ENCODE measurements at places on chromosomes 5 and 9. TPM values are rescaled to one million over a fixed set of nuclear protein-coding genes. Genes with fewer than 3 reads are reported as not detected.

ZNF883 gene
- not detected for total RNA-seq

DNA sequence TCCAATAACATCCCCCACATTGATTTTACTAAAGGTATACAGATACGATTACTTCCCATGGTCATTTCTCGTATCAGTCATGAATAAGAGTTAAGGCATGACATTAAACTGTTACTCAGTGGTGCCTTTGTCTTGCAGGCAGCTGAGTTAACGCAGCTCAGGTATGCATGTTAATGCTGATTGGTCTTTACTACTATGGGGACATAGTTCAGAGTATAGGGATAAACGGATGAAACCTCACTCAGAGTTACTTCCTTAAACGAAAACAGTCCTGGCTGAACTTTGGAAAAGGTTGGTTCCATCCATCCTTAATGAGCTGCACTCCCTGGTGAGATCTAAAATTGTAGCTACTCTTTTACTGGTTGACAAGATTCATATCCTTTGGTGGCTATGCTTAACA, 87.0 kb downstream of the ACTL7B start:
- H3K36me3 ChIP-seq = no peaks in the 10 kb centered on the region
- no peak overlapping the region for H3K4me3 ChIP-seq
- no peak for DNase-seq
- no peak overlapping the region for H3K27ac ChIP-seq

- no peak for DNase-seq
- no peaks in the 10 kb centered on the region for H3K36me3 ChIP-seq
- no peak overlapping the region for H3K27ac ChIP-seq
- no peak overlapping the region for H3K4me3 ChIP-seq
- no peaks in the 10 kb centered on the region for H3K27me3 ChIP-seq
These were observed 97.1 kb upstream of the PRSS3 start for GRCh38 chr9:33698267-33698666.

GRCh38 chr9:87112656-87113055, 165.3 kb upstream of the GAS1 start:
- H3K27me3 ChIP-seq = no peaks in the 10 kb centered on the region
- DNase-seq = no peak
- no peaks in the 10 kb centered on the region for H3K4me1 ChIP-seq
- no peak overlapping the region for H3K27ac ChIP-seq
- no peaks in the 10 kb centered on the region for H3K36me3 ChIP-seq
- H3K4me3 ChIP-seq = no peak overlapping the region

DNA sequence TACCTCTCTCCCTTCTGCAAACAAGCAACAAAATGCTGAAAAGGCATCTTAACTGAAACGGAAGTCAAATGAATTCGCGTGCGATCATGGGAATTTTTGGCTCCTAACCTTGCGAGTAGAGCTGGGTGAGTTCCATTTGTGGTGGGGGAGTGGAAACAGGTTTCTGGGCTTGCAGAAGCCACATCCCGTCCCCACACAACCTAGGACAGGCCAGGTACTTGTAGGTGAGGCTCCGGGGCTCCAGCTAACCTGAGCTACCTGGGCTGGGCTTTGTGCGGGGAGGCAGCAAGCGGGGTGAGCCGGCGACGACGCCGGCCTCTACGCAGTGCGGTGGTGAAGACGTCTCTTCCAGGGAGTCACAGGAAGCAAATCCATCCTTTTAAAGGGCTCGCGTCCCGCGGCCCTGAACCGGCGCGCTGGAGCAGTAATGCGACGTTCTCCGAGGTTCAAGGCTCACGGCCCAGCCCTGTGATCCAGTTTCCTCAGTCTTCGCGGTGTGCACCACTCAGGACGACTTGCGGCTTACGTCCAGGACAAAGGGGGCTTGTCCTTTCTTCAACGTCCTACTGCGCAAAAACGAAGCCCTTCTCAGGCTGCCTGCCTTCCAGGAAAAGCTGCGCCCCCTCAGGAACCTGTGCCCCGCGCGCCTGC, 567 bp upstream of the SPIN1 start:
- peak overlapping the region; percentile 100 for H3K4me3 ChIP-seq
- H3K4me1 ChIP-seq = peaks cover 11% of the 10 kb centered on the region
- H3K27me3 ChIP-seq = no peaks in the 10 kb centered on the region
- no peaks in the 10 kb centered on the region for H3K36me3 ChIP-seq
- peak overlapping the region; percentile 88 for H3K27ac ChIP-seq

- H3K4me3 ChIP-seq = no peak overlapping the region
- no peak overlapping the region for H3K27ac ChIP-seq
- no peaks in the 10 kb centered on the region for H3K4me1 ChIP-seq
- DNase-seq = no peak
- no peaks in the 10 kb centered on the region for H3K27me3 ChIP-seq
- H3K36me3 ChIP-seq = no peaks in the 10 kb centered on the region
These were observed 99.1 kb upstream of the PRRC1 start for GRCh38 chr5:127418367-127418766.
